ENCODE measurements at places on chromosomes 3 and 15.

DNA sequence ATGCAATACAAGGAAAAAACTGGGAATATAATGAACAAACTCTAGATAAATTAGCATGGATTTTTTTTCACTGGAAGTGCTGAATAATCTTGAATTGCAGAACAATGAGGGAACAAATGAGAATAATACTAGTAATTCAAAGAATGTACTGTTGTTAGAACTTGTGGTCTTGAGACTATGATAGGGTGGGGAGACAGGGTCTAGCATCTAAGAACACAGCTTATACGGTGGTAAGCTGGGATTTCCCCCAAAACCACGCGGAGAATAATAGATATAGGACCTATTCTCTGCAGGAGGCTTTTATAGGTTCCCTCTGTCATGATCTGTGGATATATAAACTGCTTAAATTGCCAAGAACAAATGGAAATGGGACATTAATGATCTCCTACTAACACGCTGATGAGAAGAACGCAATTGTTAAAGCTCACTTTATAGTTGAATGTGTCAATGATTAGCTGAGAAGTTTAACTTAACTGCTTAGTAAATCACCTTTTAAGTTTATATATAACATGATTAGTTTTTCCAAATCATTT, 692.3 kb downstream of the ZPLD1 start:
- DNase-seq: no peak

DNA sequence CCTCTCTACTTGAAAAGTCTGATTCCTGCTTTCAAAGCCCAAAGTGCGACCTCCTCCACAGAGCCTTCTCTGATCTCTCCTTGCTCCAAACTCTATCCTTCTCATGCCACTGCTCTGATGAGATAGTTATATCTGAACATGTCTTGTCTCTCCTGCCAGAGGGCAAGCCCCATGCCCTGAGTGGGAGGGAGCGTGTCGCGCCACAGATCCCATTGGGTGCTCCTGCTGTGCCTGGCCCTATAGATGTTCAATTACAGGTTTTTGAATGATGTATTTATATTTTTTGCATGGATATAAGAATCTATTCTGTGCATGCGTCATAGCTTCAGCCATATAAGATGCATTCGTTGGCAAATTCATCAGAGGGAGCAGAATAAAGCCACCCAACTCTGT, 20.4 kb downstream of the CORO2B start:
- no peak for DNase-seq

GRCh38 chr3:129613367-129613740, 6.9 kb upstream of the PLXND1 start:
- DNase-seq: no peak

- no peak for DNase-seq
These were observed 244.1 kb upstream of the PDZRN3 start for GRCh38 chr3:73868688-73869315.

DNA sequence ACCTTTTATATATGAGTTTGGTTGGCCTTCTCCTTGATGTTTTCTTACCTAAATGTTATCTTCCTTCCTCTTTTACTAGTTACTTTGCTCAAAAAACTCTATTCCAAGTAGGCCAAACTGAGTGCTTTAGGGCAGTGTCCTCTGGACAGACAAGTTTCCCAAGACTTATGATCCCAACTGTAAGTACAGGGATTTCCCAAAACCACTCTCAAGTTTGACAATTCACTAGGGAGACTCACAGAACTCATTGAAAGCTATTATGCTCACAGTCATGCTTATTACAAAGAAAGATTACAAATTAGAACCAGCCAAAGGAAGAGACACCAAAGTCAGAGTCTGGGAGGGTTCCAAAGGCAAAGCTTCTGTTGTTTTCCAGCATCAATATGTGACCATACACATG, 534.2 kb upstream of the ALCAM start:
- no peak for DNase-seq

All from mesenteric fat pad (tissue), 1 donor.